ENCODE measurements at places on chromosomes 5 and 9.

- no peak for DNase-seq
These were observed 1116.7 kb upstream of the SEMA6A start for GRCh38 chr5:117691081-117691870.

DNA sequence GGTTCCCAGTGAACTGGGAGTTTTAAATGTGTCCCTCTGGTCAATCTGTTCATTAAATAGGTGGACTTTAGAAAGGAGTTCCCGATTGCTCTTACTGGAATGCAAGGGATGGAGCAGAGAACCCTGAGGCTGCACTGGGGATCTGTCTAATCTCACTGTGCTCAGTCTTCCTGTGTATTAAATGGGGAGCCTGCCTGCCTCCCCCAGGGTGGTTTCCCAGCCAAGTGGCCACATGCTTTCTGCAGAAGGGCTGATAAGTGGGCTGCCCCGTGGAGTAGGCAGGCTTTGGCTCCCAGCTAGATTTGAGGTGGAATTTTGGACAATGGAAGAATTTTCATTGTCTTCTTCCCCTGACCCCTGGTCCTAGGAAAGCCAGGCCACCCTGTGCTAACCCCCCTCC lies 14.0 kb upstream of the PHYHD1 start:
- DNase-seq, result no peak

- no peak for DNase-seq
These were observed at the start of gene COL15A1 for GRCh38 chr9:98943682-98944056. TSS of gene COL15A1 (plus strand) at chr9:98943907. CDS start at chr9:98944062, 155 bp downstream.

GRCh38 chr9:4862506-4863250 lies 69.9 kb downstream of the RCL1 start:
- DNase-seq, result no peak

GRCh38 chr9:68627594-68627993 lies 77.4 kb upstream of the PIP5K1B start:
- no peak for DNase-seq

GRCh38 chr9:18666986-18667772 lies 193.2 kb downstream of the ADAMTSL1 start:
- DNase-seq, result no peak

- no peak for DNase-seq
These were observed 81.8 kb downstream of the PRDM6 start for GRCh38 chr5:123170816-123171215.

- no peak for DNase-seq
These were observed 165.4 kb downstream of the AUH start for GRCh38 chr9:91196103-91196950.

GRCh38 chr5:158943057-158943456 lies 156.7 kb downstream of the EBF1 start:
- DNase-seq, result no peak

GRCh38 chr5:132056610-132057497 lies 3.6 kb upstream of the IL3 start:
- DNase-seq, result no peak

- DNase-seq, result no peak
These were observed 199.4 kb downstream of the MEF2C start for GRCh38 chr5:88683506-88684135.

DNA sequence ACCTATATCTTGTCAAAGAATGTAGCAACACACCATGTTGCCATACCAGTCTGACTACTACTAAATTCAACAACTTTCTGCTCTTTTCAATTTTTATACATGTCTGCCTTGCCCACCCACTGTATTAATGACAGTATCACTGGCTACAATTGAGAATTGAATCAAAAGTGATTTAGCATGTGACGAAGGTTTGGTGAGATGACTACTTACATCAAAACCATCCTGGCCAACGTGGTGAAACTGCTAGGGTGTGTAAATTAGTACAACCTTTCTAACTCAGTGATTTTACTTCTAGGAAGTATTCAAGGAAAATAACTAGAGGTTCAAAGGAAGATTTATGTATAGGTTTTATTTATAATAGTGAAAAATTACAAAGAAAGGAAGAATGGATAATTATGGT lies 109.8 kb downstream of the UNC13B start:
- DNase-seq, result no peak

DNA sequence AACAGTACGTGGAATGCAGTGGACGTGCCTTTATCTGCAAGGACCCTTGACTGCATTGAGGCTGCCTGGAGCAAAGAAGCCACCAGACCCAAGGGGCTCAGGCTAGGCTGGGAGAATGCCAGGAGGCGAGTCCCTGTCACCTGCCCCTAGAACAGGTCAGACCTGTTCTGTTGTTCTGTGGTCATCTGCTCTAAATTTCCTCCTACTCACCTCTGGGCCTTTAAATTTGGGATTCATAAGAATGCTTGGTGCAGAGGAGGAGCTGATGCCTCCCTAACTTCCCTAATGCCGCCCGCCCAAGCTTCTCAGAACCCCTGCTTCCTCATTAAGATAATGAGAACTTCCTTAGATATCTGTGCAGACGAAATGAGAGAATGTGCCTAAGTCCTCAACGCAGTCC lies 32.0 kb downstream of the DAPK1 start:
- no peak for DNase-seq

GRCh38 chr5:126811515-126812198 lies 34.7 kb downstream of the LMNB1 start:
- DNase-seq, result no peak
